ENCODE measurements at places on chromosomes 11 and 22.

DNA sequence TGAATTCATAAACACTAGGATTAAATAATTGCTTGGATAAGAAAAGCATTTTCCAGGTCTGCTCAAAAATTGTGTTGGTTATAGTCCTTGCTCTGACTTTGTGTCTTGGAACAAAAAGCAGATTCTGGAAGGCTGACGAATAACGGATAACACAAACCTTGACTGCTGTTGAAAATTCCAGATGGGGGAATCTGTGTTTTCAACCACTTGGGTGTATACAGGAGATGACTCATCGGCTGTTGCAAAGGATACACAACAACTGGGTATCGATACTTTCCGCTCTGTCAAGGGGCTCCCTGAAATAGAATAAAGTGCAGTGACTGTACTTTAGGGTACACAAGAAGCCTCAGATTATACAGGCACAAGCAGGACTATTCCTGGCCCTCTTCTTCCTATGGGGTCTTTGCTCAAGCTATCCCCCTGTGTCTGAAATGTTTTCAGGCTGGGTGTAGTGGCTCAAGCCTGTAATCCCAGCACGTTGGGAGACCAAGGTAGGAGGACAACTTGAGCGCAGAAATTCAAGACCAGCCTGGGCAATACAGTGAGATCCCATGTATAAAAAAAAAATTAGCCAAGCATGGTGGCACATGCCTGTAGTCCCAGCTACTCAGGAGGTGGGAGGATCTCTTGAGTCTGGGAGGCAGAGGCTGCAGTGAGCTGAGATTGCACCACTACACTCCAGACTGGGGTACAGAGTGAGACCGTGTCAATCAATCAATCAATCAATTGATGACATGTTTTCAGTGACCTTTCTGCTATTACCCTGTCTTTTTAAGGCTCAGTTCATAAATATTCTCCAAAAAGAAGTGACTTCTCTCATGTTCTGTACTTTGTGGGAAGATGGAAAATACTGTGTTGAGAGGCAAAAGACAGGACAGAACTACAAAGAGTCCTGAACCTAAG lies 48.6 kb upstream of the UCP3 start:
- DNase-seq, result no peak

DNA sequence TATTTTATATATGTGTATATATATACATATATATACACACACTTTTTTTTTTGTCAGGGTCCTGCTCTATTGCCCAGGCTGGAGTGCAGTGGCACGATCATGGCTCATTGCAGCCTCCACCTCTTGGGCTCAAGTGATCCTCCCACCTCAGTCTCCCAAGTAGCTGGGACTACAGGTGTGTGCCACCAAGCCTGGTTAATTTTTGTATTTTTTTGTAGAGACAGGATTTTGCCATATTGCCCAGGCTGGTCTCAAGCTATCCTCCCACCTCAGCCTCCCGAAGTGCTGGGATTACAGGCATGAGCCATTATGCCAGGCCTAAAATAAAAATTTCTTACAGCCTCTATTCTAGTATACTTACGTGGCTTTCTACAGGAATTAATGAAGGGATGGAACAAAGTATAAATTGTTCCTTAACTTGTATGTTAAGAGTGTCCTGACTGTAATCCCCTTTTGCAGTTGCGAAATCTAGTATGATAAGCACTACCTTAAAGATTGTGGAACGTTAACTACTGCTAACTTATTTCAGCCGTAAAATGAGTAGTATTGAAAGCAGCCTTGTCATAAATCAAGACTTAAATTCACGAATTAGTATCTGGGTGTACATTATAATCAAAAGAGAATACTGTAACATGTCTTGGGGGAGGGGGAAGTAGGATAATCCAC lies 2.1 kb downstream of the TRAF6 start:
- no peak for DNase-seq

DNA sequence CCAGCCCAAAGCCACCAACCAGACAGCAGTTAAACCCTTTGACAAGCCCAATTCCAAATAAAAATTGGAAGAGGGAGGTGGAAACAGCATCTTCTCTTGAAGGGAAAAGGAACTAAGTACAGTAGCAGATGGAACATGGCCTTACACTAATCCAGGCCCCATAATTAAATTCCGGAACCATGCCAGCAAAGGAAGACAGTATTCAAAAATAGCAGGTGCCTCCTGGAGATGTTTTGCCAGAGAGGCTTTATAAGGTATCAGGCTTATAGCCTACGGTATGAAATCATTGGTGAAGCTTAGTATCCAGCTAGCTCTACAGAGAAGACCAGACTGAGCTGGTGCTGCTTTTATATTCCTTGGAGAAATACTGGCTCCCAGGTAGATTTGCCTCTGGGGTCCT lies 344.1 kb upstream of the API5 start:
- DNase-seq, result no peak

GRCh38 chr11:119907878-119908572 lies 179.0 kb upstream of the NECTIN1 start:
- no peak for DNase-seq

- DNase-seq, result no peak
Observed at GRCh38 chr22:40036591-40037225, 42.0 kb downstream of the FAM83F start.

DNA sequence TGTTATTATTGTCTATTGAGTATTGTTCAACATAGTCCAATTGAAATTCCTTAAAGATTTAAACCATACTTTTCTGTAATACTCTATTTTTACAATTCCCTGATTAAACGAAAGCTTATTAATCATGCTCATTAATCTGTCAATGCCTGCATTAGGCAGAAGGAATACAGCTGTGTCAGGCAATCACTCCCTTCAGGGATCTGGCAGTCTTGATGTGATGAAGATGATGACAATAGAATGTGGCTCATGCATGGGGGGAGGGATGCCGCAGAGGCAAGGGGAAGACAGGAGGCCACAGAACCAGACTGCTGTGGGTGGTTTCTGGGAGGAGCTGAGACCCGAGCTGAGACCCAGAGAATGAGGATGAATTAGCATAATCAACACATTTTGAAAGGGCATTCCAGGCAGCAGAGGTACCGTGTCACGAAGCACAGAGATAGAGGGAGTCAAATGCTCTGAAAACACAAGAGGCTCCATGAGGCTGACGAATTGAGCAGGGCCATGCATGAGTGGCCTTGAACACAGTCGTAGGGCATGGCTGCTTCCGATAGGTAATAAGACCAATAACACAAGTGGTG lies 1075.5 kb downstream of the OPCML start:
- DNase-seq, result no peak

GRCh38 chr22:40009951-40010671 lies 15.4 kb downstream of the FAM83F start:
- no peak for DNase-seq

GRCh38 chr11:748007-748359 lies 719 bp downstream of the TALDO1 start:
- no peak for DNase-seq

DNA sequence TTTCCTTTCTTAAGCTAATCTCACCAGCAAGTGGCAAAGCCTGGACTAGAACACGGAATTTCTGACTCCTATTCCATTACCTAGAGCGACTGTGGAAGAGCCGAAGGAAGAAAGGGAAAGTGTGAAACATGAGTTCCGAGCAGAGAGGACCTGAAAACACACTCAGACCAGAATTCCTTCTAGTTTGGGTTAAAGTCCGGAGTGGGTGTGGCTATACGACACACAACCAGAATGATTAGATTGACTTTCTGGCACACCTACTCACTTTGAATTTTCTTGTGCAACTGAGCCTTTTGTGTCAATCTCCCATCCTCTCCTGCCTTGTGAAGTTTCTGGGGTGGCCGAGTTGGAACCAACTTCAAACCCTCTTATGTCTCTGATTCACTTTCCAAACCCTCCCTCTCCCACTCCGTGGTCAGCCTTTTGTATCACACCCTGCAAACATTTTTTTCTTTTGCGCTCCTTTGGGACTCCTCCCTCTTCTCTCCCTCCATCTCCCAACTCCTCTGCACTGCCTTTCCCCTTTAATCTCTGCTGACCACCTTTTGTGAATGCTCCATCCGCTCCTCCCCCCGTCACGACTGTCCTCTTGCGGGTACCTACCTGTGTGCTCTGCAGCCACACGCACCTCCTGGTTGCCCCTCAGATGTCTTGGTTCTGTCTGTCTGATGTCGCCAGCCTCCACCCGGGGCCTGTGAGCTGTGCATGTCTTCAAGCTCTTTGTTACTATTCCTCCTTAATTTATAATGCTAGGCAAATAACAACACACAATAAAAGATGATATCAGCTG lies 86.3 kb upstream of the BLID start:
- peak; percentile 68 for DNase-seq

DNA sequence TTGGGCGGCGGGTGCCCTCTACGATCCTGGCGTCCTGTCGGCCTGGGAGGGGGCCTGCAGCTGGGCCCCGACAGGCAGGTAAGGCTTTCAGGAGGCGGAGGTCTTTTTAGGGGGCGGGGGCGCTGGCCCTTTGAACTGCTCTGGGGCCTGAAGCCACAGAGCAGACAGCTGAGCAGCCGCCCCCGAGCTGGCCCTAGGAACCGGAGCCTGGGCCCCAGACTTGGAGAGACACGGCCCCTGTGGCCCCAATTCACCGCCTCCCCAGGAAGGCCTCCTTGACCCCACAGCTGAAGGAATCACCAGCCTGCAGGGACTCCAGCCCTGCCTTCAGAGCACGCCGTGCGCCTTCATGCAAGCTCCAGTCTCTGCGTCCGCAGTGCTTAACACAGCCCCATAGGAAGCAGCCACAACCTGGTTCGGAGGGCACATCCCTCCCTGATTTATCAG lies 618 bp upstream of the CERK start:
- no peak for DNase-seq

- no peak for DNase-seq
Observed at GRCh38 chr11:71183878-71184277, 68.5 kb downstream of the SHANK2 start.

GRCh38 chr22:45218976-45219375 lies 21.7 kb downstream of the KIAA0930 start:
- DNase-seq, result peak; percentile 43

DNA sequence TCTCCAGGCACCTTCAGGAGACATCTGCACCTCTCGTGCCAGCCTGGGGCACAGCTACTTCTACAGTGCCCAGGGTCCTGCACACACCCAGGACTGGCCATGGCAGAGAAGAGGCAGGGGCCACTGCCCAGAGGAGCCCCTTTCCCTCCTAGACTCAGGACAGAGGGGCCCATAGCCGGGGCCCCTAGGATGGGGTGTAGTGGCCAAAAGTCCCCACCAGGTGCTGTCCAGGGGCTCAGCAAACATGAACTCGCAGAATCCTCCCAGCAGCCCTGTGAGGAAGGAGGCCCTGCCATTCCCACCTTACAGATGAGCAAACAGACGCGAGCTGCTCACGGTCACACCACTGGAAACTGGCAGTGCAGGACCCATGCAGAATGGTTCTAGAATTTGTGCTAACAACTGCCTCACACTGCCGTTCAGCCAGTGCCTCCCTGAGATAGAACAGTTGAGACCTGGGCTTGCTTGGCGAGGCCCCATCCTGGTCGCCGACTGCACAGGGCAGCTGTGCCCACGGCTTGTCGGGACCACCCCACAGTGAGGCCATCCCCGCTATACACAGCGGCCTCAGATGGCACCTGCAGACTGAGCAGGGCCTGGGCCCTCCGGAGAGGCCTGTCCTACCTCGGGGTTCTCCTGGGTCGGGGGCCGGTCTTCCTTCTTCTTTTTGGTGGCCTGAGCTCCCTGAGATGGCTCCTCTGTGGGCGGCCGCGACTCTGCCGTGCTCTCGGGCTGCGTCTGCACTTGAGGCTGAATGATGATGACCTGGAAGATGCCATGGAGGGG lies 96.4 kb downstream of the PHF21B start:
- no peak for DNase-seq

DNA sequence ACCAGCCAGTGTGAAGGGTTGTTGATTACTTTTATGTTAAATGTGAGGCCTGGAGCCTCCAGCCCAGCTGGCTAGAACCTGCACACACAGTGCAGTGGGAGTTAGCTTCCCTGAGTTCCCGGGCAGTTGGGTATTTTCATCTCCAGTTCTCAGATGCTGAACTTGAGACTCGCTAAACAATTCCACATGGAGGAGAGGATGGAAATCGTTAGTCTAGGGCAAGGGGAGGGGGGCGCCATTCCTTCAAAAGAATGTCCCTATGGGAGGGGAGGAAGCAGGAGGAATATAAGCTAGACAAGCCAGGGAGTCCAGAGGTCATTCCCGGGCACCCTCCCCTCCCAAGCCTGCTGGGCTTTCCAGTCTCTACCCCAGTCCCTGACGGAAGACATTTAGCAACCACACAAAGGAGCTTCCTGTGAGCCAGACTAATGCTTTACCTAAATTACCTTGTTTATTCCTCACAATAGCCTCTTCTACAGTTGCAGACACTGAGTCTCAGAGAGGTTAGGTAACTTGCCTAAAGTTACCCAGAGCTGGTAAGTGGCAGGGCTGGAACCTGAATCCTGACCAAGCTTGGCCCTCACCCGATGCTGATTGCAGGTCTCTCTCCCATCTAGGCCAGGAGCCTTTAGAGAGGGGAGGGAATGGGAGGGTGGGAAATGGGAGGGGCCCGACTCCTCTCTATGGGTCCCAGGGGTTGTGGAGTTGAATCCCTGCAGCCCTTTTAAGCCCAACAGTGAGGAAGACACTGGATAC lies 1.9 kb upstream of the TSKU start:
- DNase-seq, result no peak

DNA sequence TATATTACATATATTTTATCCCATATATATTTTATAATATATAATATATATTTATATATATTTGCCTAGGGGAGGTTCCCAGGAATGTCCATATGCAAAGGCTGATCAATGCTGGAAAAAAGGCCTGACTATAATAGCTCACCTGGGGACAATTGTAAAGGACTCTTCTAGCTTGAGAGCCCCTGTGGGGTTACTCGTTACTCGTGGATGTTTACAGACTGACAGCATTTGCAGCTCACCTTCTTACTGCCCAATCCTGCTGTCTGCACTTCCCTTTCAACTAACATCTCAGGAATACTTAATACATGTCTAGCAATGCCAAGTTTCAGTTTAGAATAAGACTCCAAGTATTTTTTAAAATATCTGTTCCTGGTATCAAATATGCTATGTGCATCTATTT lies 1365.4 kb upstream of the RAG2 start:
- no peak for DNase-seq

DNA sequence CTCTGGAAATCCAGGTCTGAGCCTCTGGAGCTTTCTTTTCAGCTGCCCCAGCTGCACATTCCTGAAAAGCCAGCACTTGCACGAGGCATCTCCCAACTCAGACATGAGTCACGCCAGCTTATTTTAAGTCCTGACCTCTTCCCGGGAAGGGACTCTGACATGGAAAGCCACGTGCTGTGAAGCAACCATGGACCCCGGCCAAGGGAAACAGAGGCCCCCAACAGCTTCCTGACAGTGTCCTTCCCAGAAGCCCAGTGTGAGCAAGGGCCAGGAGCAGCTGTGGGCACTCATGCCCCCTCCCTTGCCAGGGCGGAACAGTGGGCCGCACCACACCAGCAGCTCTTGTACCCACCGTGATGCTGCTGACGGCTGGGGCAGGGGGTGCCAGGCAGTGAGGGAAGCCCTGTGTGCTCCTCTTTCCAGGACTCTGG lies 118.8 kb upstream of the CADM1 start:
- peak; percentile 69 for DNase-seq
